Nephron progenitor cell (in vitro differentiated cells): ENCODE measurements at places on chromosomes 11 and 22.
A peak's percentile ranks its signal among the peaks of the same experiment; 100 is the strongest.

DNA sequence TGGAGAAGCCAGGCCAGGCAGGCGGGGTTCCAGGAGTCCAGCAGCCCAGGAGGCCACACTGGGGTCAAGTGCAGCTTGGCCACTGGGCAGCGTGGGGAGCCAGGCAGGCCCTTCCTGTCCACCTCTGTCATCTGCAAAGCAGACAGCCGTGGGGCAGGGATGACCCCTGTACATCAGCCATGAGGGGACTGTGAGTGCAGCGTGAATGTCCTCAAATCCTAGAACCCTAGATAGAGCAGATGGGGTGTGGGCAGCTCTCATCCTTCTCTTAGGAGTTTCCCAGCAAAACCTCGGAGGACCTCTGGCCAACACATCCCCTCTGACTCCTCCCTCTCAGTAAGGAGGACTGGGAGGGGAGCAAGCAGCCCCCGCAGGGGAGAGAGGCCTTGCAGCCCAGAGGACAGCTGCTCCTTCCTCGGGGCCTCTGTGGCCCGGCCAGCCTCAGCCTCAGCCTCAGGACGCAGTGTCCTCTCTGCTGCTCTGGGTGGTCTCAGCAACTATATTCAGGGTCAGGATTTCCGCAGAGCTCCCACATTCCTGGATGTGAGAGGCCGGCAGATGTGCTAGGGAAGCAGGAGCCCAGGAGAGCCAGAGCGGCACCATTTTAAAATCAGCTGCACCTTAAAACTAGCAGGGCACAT is 820.5 kb downstream of the BRD1 start:
- no peak for DNase-seq

- no peak for DNase-seq
Measured at GRCh38 chr11:25535467-25536272, 796.3 kb upstream of the ANO3 start.

- DNase-seq: no peak
Measured at GRCh38 chr11:116172851-116173250, 599.9 kb downstream of the BUD13 start.

DNA sequence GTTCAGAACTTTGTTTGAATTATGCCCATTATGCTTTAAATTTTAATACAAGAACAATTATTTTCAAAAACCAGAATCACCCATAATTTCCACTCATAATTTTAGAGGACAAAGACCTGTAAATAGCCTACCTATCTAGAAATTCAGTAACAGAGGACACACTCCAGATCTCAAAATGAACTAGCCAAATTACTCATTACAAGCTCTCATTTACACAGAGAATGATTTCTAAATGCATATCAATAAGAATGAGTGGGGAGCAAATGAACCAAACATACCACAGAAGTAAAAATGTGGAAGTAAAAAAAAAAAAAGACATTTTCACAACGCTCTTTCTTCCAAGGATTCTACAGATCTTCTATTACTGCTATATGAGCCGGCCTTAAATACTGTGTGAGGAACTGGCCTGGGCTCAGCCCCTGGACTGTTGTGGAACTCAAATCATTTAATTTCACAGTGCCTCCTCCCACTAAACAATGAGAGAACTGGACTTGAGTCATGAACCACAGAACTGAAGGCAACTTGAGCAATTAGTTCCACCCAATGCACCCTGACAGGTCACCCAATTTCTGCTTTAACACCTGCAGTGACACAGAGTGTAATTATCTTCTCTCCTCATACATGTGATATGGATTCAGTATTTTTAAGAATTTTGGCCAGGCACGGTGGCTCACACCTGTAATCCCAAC is 8.0 kb downstream of the MRTFA start:
- DNase-seq: no peak

GRCh38 chr22:24440270-24440717 is 12.9 kb downstream of the ADORA2A start:
- DNase-seq: no peak

- no peak for DNase-seq
Measured at GRCh38 chr22:29122041-29122440, 49.2 kb downstream of the KREMEN1 start.

GRCh38 chr11:36233204-36233603 is 56.0 kb downstream of the COMMD9 start:
- DNase-seq: no peak

- DNase-seq: peak; percentile 27
Measured at GRCh38 chr11:43516316-43516850, 157.7 kb downstream of the TTC17 start.

GRCh38 chr11:69636512-69637197 is 4.3 kb upstream of the CCND1 start:
- DNase-seq: peak; percentile 85

DNA sequence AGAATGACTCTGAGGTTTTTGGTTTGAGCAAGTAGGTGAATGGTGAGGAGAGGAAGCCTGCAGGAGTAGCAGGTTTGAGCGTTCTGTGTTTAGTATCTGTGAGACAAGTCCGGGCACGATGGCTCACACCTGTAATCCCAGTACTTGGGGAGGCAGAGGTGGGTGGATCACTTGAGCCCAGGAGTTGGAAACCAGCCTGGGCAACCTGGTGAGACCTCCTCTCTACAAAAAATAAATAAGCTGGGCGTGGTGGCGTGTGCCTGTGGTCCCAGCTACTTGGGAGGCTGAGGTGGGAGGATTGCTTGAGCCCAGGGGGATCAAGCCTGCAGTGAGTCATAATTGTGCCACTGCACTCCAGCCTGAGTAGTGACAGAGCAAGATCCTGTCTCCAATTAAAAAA is 9.7 kb upstream of the CENATAC start:
- DNase-seq: no peak

DNA sequence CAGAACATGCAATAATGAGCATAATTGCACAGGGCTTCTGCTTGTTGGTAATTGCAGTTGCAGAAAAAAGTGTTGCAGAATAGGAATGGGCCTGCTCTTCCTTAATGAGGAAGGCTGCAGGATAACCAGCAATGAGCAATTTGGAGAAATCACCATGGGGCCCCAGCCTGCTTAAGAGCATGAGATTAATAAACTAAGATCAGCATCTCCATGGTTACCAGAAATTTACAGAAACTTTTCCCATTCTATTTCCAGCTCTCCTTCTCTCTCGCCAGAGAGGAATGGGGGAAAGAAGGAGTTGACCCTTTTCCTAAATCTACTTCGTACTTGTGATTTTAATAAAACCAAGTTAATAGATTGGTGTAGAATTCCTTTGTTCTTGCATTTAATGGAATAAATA is 80.9 kb upstream of the CSNK2A3 start:
- DNase-seq: no peak

- no peak for DNase-seq
Measured at GRCh38 chr22:19882446-19883381, 28.0 kb upstream of the GNB1L start.

GRCh38 chr11:134235399-134235798 is 10.9 kb downstream of the VPS26B start:
- DNase-seq: no peak

DNA sequence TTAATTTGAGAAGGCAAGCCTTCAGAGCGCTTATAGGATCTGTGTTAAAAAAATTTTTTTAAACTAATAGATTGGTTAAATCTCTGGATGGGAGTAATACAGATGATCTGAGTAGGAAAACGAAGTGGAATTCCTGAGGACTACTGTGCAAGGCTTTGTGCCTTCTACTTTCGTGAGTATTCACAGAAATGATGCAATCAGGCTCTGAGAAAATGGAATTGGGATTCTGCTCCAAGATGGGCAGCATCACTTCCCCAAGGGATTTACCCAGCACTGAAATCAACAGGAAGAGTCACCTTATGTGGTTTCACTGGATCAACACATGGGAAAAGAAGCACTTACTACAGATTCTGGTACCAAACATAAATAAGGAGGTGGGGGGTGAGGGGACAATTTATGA is 12.5 kb downstream of the KMT5B start:
- DNase-seq: no peak

GRCh38 chr11:91435694-91436395 is 788.8 kb upstream of the FAT3 start:
- no peak for DNase-seq

DNA sequence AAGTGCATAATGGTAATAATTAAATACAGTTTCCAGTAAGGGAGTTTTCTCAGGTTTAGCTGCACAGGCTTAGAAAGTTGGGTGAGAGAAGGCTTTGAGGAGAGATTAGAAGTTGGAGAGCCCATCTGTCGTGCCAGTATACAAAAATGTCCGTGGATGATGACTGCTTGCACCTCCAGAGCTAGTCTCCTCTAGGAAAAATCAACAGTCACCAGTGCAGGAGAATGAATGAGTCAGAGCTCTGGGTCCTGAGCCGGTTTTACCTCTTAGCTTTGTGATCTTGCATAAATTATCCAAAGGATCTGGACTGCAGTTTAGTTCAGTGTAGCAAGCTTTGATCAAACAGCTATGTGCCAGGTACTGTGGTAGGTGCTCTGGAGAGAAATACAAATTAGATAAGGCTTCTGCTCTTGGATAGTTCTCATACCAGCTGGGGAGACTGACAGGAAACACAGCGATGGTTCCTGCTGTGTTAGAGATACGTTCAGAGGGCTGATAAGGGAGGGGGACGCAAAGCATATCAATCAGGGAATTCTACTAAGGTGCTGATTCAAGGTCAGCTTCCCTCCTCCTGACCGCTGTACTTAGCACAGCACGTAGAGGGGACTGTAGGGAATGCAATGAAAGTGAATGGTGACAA is 125.9 kb downstream of the TEAD1 start:
- no peak for DNase-seq

GRCh38 chr11:64581057-64581523 is 9.9 kb upstream of the SLC22A12 start:
- no peak for DNase-seq

- DNase-seq: peak; percentile 73
Measured at GRCh38 chr22:19974268-19974861, 32.7 kb upstream of the TXNRD2 start.

DNA sequence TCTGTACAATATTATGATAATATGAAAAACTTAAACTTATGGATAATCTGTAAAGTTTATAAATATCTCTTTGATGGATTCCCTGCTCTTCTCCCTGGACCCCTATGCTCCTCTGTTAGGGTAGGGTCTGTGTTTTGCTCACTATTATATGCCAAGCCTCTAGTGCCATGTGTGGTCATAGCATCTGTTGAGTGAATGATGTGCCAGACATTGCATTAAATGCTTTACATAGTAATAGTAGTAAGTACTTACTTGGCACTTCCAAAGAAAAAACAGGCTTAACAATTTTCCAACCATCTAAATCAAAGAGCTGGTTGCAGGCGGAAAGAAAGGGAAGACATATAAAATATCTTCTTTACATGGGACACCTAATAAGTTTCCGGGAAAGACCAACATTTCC is 46.8 kb downstream of the LGR4 start:
- DNase-seq: no peak

DNA sequence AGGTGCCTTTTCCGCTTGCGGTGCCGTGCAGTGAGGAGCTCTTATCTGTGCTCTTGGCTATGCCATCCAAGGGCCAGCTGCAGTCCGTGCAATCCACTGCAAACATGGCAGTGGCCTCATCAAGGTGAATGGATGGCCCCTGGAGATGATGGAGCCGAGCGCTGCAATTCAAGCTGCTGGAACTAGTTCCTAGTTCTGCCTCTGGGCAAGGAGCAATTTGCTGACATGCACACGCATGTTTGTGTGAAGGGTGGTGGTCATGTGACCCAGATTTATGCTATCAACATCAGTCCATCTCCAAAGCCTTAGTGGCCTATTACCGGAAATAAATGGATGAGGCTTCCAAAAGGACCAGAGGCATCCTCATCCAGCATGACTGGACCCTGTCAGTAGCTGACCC is 3.1 kb upstream of the EHD1 start:
- DNase-seq: no peak

- DNase-seq: no peak
Measured at GRCh38 chr11:69922015-69922595, 102.9 kb upstream of the FGF3 start.

- DNase-seq: no peak
Measured at GRCh38 chr22:50061141-50061823, 3.2 kb upstream of the TTLL8 start.

DNA sequence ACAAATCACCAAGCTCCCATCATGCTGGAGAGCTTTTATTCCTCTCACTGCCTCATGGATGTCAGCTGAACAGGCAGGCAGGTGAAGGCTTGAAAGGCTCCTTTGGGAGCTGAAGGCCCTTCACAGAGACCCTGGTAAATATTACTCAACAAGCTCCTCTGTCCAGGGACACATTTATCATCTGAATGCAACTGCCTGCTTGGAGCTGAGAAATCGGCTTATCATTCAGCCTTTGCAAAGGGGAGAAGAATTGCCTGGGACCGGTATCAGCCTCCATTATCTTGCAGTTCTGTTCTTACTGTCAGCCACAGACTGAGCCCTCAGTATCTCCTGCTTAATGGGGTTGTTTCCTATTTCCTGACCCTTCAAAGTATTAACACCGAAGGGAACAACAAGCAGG is 113.8 kb upstream of the PITPNB start:
- no peak for DNase-seq

GRCh38 chr22:27004434-27004833 is 347.0 kb downstream of the MIAT start:
- no peak for DNase-seq

GRCh38 chr11:129416080-129416820 is 40.6 kb downstream of the BARX2 start:
- DNase-seq: no peak

DNA sequence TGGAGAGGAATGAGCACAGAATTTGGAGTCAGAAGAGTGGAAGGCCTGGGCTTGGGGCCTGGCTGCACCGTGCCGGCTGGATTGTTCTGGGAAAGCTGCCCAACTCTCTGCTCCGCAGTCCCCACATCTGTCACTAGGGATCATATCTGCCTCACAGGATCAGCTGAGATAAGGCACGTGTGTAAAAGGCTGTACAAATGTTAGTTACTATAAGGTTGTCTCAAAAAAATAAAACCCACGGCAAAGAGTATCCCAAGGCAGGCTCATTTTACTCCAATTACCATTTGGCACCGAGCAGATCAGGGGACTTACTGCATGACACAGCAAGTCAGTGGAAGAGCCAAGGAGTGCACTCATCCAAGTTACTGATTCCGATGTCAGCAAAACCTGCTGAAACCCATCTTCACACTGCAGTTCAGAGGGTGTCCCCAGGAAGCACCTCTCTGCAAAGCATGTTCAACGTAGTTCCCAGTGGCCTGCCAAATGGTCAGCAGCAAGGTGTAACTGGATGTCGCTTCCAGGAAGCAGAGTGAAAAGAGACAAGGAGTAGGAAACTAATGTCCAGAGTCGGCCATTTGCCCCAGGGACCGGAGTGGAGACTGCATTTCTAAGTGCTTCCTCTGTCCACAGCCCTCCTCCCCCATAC is 18.1 kb upstream of the MRTFA start:
- no peak for DNase-seq

- DNase-seq: no peak
Measured at GRCh38 chr11:834371-835316, 1.9 kb downstream of the CD151 start.

GRCh38 chr11:82873919-82874333 is 26.3 kb downstream of the PRCP start:
- DNase-seq: no peak

GRCh38 chr11:13908535-13908934 is 54.0 kb upstream of the SPON1 start:
- DNase-seq: no peak

GRCh38 chr11:86370922-86371594 is 3.6 kb upstream of the CCDC81 start:
- no peak for DNase-seq

GRCh38 chr11:1235901-1236315 is 13.0 kb downstream of the MUC5B start:
- no peak for DNase-seq

GRCh38 chr11:33606762-33607161 is 93.9 kb downstream of the C11orf91 start:
- DNase-seq: no peak

GRCh38 chr11:2151500-2152257 is 9.3 kb downstream of the INS start:
- DNase-seq: peak; percentile 88
